ENCODE measurements at places on chromosomes 7 and 10. TPM values are rescaled to one million over a fixed set of nuclear protein-coding genes. Genes with fewer than 3 reads are reported as not detected.

WASHC2A gene
- total RNA-seq, result 56.1 TPM

SYNPO2L gene
- total RNA-seq, result not detected

VGF gene
- total RNA-seq, result 0.16 TPM

ZNF33A gene
- 11.3 TPM for total RNA-seq

CARD11 gene
- total RNA-seq, result not detected

ZNF365 gene
- 4.0 TPM for total RNA-seq

CYP3A7 gene
- not detected for total RNA-seq

PRDX3 gene
- total RNA-seq, result 139 TPM

SLC18A3 gene
- total RNA-seq, result not detected

CTAGE8 gene
- total RNA-seq, result 1.6 TPM

LRRC4 gene
- total RNA-seq, result 0.12 TPM

EBLN1 gene
- total RNA-seq, result not detected
